ENCODE measurements at places on chromosomes 4 and X. TPM values are rescaled to one million over a fixed set of nuclear protein-coding genes. Genes with fewer than 3 reads are reported as not detected.

Gene CCNQ
- total RNA-seq = 40.0 TPM

Gene GLUD2
- 1.00 TPM for total RNA-seq

Gene KLHL13
- total RNA-seq = 39.1 TPM

Gene ANKRD37
- 25.8 TPM for total RNA-seq

Gene TMEM35A
- total RNA-seq = 3.4 TPM

Gene HTN3
- not detected for total RNA-seq

Gene GIMD1
- not detected for total RNA-seq

Gene SPANXN4
- not detected for total RNA-seq

Gene CORIN
- total RNA-seq = 0.09 TPM

Gene WDR45
- 36.3 TPM for total RNA-seq

Gene BMX
- total RNA-seq = 0.14 TPM

Gene CENPVL2
- not detected for total RNA-seq

Gene ABCG2
- total RNA-seq = 1.1 TPM

Gene GLOD5
- total RNA-seq = not detected

Gene PGAM4
- not detected for total RNA-seq

Gene ARX
- not detected for total RNA-seq

Gene CABS1
- total RNA-seq = not detected

Gene TRPC3
- total RNA-seq = 2.0 TPM

Gene MRPL1
- total RNA-seq = 25.6 TPM

Gene CXCL11
- total RNA-seq = 0.14 TPM

Gene SOX3
- not detected for total RNA-seq

Data from smooth muscle cell of bladder (primary cell).